ENCODE measurements at places on chromosomes 11 and 22. TPM values are rescaled to one million over a fixed set of nuclear protein-coding genes. Genes with fewer than 3 reads are reported as not detected.

Gene XPNPEP3
- 18.2 TPM for total RNA-seq

GRCh38 chr11:5809122-5809519, 397 bp downstream of the OR52N2 start:
- peak; percentile 2 for DNase-seq

DNA sequence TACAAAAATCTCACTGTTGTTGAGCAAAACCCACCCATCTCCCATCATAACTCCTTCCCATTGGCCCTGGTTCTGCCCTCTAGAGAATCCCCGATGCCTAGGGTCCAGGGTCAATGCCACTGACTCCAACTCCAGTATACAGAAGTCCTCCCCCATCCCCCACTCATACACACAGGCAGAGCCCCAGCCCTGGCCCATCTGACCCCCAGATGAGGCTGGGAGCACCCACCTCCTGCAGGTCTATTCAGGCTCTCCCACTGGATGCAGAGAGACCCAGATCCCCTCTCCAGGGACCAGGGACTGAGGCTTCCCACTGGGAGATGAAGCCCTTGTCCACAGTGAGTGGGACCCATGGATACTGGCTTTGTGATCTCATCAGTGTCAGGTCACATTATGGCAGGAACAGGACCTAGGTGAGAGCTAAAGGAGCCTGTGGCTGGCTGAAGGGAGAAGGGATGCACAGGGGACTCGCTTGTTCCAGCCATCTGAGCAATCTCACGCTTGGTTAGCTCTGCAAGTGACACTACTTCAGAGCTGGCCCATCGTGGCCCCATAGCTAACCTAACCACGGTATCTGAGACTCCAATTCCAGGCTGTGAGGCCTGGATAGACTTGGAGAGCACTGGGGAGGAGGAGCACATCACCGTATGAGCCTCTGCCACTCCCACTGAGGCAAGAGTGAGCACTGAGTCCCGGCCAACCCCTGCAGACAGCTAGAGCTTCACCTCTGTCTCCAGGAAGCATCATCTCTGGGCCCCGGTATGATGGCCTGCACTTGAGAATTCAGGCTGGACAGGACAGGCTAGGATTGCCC, 35.7 kb downstream of the TRIM29 start:
- no peak for DNase-seq

DNA sequence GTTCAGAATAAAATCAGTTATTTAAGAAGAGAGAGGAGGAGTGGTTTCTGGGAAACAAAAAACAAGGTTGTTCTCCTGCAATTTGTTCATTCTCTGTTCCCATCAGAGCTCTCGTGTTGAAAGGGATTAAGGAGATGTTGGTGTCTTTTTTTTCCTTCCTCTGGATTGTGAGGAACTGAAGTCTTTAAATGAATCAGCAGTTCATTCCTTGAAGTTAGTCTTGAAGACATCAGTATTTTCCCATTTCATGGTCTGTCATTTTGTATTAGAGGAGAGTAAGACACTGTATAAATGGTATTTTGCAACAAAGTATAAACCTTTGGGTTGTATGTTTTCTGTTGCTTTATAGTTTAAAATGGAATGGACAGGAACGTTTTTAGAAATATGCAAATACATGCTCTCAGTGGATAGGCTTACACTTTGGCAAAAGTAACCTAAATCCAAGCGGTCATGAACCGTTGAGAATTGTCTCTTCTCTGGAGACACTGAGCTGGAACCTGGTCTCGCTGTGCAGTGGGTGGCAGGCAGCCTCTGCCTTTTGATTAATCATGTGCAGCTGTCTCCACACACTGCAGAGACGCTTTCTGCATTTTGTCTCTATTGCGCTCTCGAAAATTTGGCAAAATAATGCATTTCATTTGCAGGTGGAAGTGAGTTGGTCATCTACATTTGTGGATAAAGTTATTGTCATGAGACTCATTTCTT, 33.0 kb downstream of the SAMM50 start:
- no peak for DNase-seq

GRCh38 chr11:14179116-14179820, 179.7 kb downstream of the RRAS2 start:
- DNase-seq = no peak

GRCh38 chr11:4511282-4512245, 29.1 kb downstream of the OR52K1 start:
- DNase-seq = no peak

DNA sequence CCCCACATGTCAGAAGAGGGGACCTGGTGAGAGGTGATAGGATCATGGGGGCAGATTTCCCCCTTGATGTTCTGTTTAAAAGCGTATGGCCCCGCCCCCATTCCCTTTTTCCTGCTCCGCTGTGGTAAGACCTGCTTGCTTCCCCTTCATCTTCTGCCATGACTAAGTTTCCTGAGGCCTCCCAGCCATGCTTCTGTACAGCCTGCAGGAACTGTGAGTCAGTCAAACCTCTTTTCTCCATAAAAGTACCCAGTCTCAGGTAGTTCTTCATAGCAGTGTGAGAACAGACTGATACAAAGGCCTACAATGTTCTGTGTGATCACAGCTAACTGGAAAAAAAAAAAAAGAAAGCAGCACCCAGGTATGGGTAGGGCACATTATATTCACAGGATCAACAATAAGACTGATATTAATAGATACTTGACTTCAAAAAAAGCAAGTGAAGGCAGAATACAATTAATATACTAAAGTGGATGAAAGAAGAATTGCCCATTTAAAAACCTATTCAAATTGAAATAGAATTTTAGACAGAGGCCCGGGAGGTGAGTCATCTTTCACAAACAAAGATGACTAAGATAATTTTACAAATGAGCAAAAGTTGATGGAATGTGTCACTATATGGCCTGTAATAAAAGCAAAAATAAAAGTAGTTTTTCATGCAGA, 1.7 kb upstream of the OR52K1 start:
- no peak for DNase-seq

DNA sequence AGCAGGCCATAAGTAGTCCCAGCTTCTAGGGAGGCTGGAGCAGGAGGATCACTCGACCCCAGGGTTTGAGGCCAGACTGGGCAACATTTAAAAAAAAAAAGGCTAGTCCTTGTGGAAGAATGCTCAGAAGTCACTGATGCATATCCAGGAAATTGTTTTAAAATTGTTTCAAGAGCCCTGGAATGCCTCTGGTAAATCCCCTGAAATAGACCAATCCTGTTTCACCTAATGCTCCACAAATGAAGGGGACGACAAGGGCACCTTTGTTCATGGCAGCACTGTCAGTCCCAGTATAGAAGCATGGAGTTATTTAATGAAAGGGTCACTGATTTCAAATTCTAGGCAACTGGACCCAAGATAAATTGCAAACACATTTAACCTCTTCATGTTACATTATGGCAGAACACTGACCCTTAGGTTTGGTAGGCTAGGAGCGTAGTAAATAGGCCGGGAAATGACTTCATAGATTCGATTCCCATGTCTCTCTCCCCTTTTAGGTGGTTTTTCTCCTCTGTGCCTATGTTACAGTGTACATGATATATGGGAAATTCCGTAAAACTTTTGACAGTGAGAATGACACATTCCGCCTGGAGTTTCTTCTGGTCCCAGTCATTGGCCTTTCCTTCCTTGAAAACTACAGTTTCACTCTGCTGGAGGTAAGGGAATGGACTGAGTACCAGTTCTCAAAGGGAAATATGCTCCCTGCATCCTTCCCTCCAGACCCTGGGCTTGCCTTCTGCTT, 11.4 kb downstream of the KDELR3 start:
- no peak for DNase-seq

DNA sequence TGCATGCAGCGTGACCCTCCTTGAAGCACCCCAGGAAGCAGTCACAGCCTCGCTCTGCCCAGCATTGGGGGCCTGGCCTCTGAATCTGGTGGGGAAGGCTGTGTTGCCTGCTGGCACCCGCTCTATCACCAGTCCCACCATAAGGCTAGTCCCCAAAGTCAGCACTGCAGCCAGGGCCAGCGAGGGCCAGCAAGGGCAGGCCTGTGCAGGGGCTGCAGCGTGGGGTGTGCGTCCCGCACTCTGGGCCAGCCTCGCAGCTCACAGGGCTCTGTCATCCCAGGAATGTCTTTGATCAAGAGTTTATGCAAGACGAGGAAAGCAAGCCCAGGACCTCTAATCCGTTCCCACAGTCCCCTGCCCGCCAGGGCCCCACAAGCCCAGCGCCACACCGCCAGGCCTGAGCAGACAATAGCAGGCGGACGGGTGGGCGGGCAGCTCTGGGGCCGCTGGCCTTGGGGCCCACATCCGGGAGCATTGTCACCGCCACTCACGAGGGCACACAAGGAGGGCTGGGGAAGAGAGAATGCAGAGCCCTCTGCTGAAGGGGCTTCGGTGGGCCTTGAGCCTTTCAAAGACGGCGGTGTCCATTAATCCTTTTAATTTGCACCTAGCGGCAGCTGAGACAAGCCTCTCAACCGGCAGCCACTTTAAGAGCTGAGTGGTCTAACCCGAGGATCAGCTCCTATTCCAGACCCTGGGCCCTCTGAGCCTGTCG, 17.1 kb downstream of the LTO1 start:
- peak; percentile 37 for DNase-seq

DNA sequence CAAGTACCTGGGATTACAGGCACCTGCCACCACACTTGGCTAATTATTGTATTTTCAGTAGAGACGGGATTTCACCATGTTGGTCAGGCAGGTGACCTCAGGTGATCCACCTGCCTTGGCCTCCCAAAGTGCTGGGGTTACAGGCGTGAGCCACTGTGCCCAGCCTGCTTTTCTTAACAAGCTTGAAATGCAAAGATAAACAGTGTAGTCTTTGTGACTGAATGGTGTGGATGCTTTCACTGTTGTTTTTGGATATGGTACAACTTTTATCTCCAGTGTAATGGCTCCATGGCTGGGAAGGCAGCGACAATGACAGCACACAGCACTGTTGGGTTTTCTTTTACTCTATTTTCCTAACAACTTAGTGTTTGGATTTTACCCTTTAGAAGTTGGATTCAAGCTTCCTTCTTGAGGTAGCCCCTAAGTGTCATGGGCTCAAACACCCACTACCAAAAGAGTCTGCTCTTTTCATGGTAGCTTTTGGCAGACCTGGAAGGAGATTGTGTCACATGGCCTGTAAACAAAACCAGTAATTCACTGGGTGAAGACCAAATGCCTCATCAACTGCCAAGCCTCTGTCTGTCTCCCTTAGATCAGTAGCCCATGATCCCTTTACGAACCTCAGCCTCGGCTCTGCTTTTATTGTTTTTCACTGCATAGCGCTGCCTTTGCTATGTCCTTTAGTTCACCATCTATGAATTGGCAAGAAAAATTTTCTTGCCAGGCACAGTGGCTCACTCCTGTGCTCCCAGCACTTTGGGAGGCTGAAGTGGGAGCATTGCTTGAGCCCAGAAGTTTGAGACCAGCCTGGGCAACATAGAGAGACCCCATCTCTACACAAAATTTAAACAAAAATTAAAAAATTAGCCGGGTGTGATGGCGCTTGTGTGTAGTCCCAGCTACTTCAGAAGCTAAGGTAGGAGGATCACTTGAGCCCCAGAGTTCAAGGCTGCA, 6.4 kb downstream of the VPS51 start:
- no peak for DNase-seq

Gene CDON
- total RNA-seq = 17.3 TPM

Gene SLC22A9
- total RNA-seq = not detected

DNA sequence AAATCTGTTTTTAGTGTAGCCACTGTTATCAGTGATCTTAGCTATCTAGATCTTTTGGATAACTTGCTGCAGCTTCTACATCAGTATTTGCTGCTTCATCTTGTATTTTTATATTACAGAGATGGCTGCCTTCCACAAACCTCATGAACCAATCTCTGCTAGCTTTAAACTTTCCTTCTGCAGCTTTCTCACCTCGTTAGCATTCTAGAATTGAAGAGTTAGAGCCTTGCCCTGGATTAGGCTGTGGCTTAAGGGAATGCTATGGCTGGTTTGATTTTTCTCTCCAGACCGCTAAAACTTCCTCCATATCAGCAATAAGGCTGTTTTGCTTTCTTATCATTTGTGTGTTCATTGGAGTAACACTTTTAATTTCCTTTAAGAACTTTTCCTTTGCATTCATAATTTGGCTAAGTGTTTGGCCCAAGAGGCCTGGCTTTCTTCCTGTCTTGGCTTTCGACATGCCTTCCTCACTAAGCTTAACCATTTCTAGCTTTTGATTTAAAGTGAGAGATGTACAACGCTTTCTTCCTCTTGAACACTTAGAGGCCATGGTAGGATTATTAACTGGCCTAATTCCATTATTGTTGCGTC, 51.9 kb downstream of the LDLRAD3 start:
- peak; percentile 54 for DNase-seq

DNA sequence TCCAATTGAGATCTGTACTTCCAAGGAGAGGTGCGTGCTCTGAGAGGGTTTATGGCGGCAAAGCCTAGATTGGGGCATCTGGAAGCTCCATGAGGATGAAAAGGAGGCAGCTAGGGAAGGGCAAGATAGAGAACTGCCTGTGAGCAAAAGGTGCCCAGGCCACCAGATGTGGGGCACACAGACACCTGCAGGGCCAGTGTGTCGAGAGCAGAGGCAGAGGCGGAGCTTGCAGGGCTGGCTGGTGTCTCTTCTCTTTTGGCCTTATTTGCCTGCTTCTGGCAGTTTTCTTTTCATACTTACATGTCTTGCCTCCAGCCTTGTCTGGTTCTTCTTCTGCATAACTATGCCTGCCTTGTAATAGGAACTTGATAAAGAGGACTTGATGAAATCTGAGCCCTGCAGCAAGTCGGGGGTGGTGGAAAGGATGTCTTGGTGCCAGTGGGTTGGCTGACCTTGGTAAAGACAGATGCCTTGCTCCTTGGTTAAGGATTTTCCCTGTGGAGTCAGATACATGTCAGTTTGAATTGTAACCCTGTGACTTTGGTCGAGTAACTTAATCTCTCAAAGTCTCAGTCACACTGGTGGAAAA, 680.3 kb downstream of the NTM start:
- DNase-seq = no peak

DNA sequence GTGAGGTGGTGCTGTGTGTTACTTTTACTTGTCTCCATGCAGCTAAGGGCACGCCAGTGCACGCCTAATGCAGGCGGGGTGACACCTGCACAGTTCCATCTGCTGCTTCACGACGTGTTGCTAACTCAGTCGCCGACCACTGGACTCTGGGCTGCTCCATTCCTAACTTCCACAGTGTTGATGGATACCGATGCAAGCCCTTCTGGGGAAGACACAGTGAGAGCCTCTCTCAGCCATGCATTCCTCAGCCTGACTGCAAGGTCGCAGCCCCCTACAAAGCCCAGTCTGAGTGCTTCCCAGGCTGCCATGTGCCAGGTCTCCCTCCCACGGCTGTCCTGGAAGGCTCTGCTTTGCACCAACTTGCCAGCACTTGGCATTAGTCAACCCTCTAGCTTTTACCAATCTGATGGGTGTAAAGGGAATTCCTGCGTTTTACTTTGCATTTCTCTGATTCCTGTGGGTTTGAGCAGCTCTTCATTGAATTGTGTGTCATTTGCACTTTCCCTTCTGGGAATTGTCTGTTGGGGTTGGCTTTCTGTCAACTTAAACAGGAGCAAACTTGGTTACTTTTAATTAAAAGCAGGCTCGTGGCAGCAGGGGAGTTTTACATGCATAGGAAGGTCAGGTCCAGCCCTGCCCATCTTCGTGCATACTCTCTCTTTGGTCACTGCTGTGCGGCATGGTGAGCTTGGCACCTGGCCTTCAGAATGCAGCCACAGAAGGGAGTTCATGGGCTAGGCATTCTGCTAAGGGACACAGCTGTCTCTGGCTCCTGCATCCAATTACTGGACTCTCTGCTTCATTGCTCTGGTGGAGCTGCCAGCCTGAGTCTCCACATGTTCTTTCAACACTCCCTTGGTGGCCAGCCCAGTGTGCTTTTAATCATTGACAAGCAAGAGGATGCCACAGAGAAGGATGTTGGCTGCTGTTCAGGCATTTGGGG, 34.6 kb upstream of the SHANK2 start:
- peak; percentile 82 for DNase-seq
